IMR-90 (cell line): ENCODE measurements at places on chromosomes 6 and 20. TPM values are rescaled to one million over a fixed set of nuclear protein-coding genes. Genes with fewer than 3 reads are reported as not detected.

DNA sequence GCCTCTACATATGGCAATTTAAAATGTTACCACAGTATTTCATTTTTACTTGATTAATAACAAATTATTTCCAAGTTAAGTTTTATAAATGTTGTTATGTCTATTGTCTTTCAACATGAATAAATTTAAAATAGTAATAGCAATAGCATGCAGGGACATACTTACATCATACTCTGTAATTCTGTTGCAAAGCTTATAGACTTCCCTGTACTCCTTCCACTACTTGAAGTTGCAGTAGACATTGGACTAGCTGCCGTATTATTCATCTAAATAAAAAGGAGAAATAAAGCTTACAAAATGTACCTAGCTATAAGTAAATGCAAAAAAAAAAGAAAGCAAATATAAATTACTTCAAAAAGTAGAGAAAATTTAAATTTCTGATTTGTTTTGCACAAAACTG, 12.7 kb downstream of the SUPT3H start:
- no peak for DNase-seq
- H3K36me3 ChIP-seq, result no peaks in the 10 kb centered on the region
- H3K4me1 ChIP-seq, result no peaks in the 10 kb centered on the region; the same call in 1 of the 2 replicates

- peak; percentile 1 for DNase-seq
- H3K27ac ChIP-seq, result no peak overlapping the region
- H3K4me3 ChIP-seq, result no peak overlapping the region
- no peaks in the 10 kb centered on the region for H3K36me3 ChIP-seq
Observed at GRCh38 chr6:127481111-127481510, 21.9 kb upstream of the KIAA0408 start.

DNA sequence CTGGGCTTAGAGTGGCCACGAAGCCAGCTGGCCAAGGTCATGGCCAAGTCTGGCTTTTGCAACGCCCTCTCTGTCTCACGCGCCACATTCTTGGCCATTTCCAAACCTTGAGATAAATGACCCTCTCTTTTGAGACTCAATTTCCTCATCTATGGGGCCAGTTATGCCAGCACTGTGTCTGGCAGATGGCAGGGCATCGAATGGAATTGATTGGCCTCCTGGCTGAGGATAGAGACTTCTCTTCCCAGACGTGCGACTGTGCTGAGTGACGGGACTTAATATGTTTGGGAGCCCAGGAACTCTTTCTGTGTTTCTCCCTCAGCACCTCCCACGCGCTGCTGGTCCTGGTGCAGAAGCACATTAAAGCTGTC, 7.6 kb downstream of the BPIFB2 start:
- DNase-seq, result no peak
- no peaks in the 10 kb centered on the region for H3K4me1 ChIP-seq
- no peaks in the 10 kb centered on the region for H3K36me3 ChIP-seq

- no peak overlapping the region for H3K27ac ChIP-seq
- H3K27me3 ChIP-seq, result no peaks in the 10 kb centered on the region
- H3K4me1 ChIP-seq, result peaks cover 2% of the 10 kb centered on the region; the same call in 1 of the 2 replicates
- H3K4me3 ChIP-seq, result no peak overlapping the region
- no peak for DNase-seq
Observed at GRCh38 chr6:135286962-135287538, 105.9 kb downstream of the MYB start.

GRCh38 chr6:14665827-14666724, 548.5 kb downstream of the CD83 start:
- no peaks in the 10 kb centered on the region for H3K36me3 ChIP-seq
- peaks cover 16% of the 10 kb centered on the region for H3K4me1 ChIP-seq
- peak; percentile 100 for DNase-seq
- peaks cover 2% of the 10 kb centered on the region; the same call in 1 of the 2 replicates for H3K27me3 ChIP-seq
- H3K27ac ChIP-seq, result 0 out of 2 replicates have a peak overlapping the region, but pooled peaks have one; percentile 3

GRCh38 chr6:7313505-7314165, 636 bp upstream of the SSR1 start:
- H3K27ac ChIP-seq, result peak overlapping the region; percentile 59
- no peak for DNase-seq
- no peaks in the 10 kb centered on the region for H3K27me3 ChIP-seq

- H3K27me3 ChIP-seq, result no peaks in the 10 kb centered on the region; the same call in 1 of the 2 replicates
- H3K27ac ChIP-seq, result peak within 1 kb of the TSS; percentile 98
- peaks cover 11% of the 10 kb centered on the region for H3K4me1 ChIP-seq
- H3K4me3 ChIP-seq, result peak within 1 kb of the TSS; percentile 58
- DNase-seq, result no peak
- no peaks in the 10 kb centered on the region for H3K36me3 ChIP-seq
Observed at GRCh38 chr6:1389369-1390132, at the start of gene FOXF2. Gene FOXF2 (plus strand): TSS chr6:1389576. CDS start chr6:1389948, 372 bp downstream.

DNA sequence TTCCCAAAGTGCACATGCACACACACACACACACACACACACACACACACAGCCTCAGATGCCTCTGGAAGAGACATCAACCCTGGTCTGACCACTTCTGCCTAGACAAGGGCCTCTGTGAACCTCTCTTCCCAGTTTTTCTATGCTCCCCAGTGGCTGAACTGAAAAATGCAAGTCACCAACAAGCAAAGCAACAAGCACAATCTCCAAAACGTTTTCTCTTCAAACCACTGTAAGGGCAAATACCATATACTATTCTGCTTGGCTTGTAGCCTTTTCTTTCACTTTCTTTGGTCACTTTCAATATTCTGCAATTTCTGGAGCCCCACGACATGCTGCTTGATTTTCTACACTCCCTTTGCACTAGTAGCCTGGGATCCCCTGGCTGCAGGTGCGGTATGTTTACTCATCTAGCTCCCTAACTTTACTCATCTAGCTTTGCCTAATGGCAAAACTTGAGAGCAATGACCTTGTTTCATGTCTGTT, 121.4 kb upstream of the DST start:
- no peak overlapping the region for H3K4me3 ChIP-seq
- H3K27ac ChIP-seq, result peak overlapping the region; percentile 7; the same call in 1 of the 2 replicates
- peaks cover 17% of the 10 kb centered on the region for H3K4me1 ChIP-seq
- no peaks in the 10 kb centered on the region for H3K27me3 ChIP-seq
- DNase-seq, result peak; percentile 53

GRCh38 chr20:58852543-58853271, at the start of gene GNAS:
Gene GNAS (plus strand): TSS chr20:58852716.
- H3K27me3 ChIP-seq, result peaks cover 42% of the 10 kb centered on the region
- H3K27ac ChIP-seq, result no peak within 1 kb of the TSS
- H3K36me3 ChIP-seq, result no peaks in the 10 kb centered on the region
- DNase-seq, result peak; percentile 60
- peaks cover 2% of the 10 kb centered on the region; the same call in 1 of the 2 replicates for H3K4me1 ChIP-seq

DNA sequence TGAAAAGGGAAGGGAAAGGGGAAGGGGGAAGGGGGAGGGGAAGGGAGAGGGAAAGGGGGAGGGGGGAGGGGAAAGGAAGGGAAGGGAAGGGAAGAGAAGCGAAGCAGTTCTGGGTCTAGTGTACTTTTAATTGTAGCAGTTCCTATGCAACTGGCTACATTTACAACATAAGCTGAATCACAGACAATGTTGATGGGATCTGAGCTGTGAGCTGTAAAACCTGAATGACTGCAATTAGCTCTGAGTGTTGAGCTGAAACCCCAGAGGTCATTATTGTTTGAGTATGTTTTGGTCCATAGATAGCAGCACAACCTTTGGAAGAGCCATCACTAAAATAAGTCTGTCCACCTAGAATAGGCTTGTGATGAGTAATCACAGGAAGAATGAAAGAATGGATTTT, 7.2 kb upstream of the ABHD12 start:
- H3K36me3 ChIP-seq, result no peaks in the 10 kb centered on the region
- H3K4me1 ChIP-seq, result peaks cover 5% of the 10 kb centered on the region; the same call in 1 of the 2 replicates
- H3K4me3 ChIP-seq, result no peak overlapping the region

GRCh38 chr6:38460186-38460585, 179.5 kb downstream of the BTBD9 start:
- peak; percentile 45 for DNase-seq
- H3K36me3 ChIP-seq, result no peaks in the 10 kb centered on the region
- H3K4me3 ChIP-seq, result no peak overlapping the region
- H3K27me3 ChIP-seq, result no peaks in the 10 kb centered on the region
- no peak overlapping the region for H3K27ac ChIP-seq

GRCh38 chr6:15658181-15658744, 4.6 kb downstream of the DTNBP1 start:
- H3K4me3 ChIP-seq, result no peak overlapping the region
- no peaks in the 10 kb centered on the region for H3K36me3 ChIP-seq
- H3K27me3 ChIP-seq, result no peaks in the 10 kb centered on the region

DNA sequence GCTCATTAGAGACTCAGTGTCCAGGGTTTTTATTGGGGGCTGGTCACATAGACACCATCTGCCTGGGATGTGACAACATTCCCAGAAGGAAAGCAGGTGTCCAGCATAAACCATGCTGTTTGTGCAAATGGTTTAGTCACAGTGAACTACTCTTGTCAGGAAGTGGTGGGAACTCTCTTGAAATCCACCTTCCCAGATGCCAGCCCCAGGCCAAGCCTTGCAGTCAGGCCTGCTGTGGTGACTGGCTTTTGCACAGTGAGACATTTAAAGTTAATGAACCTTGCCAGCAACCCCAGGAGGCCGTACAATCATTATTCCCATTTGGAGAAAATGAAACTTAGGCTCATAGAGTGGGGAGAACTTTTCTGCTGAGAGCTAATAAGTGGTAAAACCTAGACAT, 242.5 kb upstream of the KCNG1 start:
- peaks cover 25% of the 10 kb centered on the region for H3K27me3 ChIP-seq
- peak; percentile 1 for DNase-seq
- H3K36me3 ChIP-seq, result no peaks in the 10 kb centered on the region

CRIP3 gene
- not detected in 2 replicates for total RNA-seq

MCHR2 gene
- not detected in 2 replicates for total RNA-seq

CTCFL gene
- not detected in 2 replicates for total RNA-seq
